ENCODE measurements at places on chromosomes 16 and 17.

DNA sequence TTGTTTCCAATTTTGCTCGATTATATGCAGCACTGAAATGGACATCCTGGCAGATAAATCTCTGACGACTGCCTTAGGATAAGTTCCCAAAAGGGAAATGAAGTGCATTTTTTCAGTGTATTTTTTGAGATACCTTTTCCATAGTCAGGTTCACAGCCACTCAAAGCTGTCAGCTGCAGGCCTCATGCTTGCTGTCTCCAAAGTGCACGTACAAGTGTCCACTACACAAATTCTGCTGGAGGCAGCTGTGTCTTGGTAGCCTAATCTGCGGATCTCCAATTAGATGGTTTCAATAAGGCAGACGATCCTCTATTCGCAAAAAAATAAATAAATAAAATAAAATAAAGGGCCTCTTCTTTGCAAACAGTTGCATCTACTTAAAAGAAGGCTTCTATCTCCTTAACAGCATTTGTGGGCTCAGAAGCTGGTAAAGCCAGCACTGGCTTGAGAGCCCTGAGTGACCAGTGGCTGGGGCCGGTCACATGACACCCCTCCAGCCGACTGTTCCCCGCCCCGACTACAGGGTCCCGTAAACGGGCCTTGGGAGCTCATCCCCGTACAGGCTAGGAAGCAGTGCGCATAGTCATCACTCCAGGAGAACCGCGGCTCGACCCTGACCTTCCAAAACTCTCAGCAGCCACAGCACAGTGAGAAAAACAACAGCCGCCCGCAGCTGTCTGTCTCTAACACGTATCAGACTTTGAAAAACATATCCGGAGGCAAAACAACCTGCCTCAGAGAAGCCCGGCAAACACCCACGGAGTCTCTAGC, 18.8 kb downstream of the RPH3AL start:
- no peak for DNase-seq

DNA sequence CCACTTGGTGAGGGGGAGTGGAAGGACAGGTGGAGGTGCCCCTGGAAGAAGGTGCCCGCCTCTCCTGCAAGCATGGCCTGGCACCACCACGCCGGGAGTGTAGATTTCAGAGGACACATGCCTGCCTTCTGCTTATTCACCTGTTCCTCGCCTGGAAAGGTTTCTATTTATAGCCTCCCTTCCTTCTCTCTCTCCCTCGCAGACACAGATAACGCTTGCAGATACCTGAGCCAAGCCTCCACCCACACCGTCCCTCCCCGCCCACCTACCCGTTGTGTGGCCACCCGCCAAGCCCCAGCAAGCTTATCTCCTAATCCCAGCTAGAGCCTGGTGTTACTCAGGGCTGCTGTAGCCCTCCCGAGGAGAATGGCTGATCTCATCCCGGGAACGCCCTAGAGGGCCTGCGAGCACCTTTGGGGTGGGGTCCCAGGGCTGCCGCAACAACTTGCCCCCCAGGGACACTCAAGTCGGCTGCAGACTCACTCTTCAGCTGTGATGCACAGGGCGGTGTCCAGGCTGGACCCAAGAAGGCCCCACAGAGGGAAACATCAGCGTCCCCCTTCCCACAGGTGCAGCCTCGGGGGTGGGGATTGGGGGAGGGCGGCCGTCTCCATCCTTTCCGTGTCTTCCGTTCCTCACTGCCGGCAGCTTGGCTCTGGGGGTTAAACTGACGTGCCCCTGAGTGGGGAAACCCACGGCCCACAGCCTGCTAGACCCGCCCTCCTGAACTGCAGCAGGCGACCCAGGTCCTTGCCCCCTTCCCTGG, 1.9 kb upstream of the SNAI3 start:
- DNase-seq = no peak

DNA sequence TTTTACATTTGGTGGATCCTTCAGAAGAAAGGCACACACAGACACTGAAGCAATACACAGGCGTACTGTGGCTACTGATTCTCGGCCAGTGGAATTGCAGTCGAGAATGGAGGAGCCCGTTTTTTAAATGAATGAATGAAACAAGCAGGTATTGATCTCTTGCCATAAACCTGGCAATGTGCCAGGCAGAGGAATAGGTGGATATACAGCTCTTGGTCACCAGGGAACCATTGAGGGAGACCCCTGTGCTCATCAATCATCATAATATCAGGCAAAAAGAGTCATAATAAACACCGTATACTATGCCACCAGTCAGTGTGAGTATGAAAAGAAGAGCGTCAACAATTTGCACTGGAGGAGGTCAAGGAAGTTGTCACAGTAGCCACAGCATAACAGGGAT, 140.3 kb upstream of the FOXF1 start:
- no peak for DNase-seq

- no peak for DNase-seq
Measured at GRCh38 chr17:82215095-82215971, 2.7 kb upstream of the CCDC57 start.

DNA sequence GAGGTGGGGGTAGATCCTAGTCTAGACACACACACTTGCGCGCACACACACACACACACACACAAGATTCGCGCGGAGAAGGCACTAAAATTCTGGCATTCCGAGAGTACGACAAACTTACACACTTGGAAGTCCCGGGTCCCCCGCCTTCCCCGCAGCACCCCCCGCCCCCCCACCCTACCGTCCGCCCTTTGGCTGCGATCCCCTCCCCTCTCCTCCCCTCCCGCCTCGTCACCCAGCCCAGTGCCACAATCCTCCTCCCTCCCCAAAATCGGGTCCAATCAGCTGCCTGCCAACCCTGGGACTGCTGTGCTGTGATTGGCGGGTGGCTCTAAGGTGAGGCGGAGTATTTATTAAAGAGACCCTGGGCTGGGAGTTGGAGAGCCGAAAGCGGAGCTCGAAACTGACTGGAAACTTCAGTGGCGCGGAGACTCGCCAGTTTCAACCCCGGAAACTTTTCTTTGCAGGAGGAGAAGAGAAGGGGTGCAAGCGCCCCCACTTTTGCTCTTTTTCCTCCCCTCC, at the start of gene SOX9:
Gene SOX9, plus strand, starts transcription at position 379 of the 522 bp plus-strand sequence. CDS start 372 bp downstream, outside the sequence.
- peak; percentile 82 for DNase-seq

GRCh38 chr17:46942441-46943217, 19.7 kb downstream of the GOSR2 start:
- peak; percentile 38 for DNase-seq

DNA sequence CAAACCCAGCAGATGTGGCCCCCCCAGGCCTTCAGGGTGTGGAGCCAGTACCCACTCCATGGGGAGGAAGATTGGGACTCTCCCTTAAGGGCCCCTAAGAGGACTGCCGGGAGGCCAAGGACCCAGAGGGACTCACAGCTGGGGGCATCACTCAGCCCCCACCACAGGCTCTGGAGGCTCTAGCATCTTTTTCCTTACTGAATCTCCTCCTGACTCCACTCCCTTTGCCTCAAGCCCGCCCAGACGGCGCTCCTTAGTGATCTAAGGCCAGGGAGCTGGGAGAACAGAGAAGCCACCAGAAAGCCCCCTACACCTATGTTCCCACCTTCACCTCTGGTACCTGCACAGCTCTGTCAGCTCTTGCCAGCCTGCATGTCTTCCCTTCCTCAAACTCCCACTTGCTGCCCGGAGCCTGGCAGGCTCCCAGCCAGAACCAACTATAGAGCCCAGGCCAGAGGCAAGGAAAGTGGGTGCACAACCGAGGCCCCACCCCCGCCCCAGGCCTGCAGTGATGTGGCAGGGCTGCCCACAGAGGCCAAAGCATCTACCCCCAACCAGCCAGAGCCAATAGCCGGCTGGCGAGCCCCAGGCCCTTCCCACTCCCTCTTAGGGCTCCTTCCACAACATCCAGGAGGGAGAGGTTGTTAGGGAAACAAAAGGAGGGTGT, 22.3 kb upstream of the MPO start:
- no peak for DNase-seq

DNA sequence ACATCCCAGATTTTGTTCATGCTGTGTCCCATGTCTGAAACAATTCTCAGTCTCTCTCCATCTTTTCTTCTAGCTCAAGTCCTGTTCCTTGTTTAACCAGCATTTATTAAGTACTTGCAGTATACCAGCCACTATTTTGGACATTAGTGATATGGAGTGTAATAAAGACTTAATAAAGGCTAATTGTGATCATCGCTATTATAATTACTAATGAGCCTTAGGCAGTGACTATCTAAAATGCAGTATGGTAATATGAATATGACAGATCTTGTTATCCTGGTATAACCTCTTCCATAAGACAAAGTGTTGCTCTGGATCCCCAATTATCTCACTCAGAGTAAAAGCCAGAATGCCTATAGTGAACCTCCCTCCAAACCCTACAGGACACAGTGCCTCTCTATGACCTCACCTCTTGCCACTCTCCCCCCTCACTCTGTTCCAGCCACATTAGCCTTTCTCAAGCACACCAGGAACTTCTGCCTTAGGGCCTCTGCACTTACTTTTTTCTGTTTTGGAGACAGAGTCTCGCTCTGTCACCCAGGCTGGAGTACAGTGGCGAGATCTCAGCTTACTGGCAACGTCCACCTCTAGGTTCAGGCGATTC, 1.8 kb upstream of the FLOT2 start:
- no peak for DNase-seq

DNA sequence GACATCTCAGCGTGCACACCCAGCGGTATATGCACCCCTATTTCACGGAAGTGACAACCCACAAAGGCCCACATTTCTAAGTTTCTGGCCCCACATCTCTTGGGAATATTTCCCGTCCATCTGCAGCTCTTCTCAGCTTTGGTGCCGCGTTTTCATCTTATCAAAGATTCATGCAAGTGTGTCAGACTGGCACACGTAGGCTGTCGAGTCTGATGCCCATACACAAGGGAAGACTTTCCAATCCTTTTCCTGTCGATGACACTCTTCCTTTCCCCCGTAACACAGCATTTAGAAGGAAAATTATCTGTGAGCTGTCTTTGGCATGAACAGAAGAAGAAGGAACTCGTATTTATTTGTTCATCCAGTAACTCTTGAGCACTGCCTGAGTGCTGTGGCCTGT, 83.0 kb downstream of the SHISA6 start:
- no peak for DNase-seq

DNA sequence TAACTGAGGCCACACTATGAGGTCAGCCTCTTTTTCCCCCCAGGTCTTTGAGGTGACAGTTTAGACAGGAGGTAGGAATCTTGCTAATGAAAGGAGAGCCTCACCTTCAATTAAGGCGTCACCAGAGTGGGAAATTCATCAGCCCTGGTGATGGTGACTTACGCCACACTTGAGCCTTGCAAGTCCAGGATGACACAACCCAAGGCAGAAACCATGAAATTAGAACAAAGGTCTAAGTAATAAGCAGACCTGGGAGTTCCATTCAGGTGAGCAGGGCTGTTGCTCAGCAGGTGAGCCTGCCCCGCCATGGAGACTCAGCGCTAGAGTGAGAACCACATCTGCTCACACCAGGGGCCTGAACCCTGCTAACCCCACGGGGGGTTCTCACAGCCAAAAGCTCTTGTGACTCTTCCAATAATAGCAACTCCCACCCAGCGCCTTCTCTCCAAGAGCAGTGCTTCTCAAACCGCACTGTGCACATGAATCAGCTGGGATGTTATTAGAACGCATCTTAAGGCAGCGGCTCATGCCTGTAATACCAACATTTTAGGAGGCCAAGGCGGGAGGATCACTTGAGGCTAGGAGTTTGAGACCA, 28.7 kb upstream of the KIFC3 start:
- DNase-seq = no peak

- DNase-seq = no peak
Measured at GRCh38 chr16:2297506-2297860, 29.6 kb upstream of the RNPS1 start.

All from AG09319 (cell line).